ENCODE measurements at places on chromosomes 2 and 18.

DNA sequence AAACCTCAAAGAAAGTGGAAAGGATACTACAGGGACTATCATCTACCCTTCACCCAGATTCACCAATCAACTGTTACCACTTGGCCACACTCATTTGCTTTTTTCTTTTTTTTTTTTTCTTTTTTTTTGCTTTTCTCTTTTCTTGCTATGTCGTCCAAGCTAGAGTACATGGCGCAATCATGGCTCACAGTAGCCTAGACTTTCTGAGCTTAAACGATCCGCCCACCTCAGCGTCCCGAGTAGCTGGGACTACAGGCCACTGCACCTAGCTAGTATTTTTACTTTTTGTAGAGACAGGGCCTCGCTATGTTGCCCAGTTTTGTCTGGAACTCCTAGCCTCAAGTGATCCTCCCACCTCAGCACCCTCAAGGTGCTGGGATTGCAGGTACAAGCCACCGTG lies 24.0 kb downstream of the BIN1 start:
- no peak for DNase-seq

DNA sequence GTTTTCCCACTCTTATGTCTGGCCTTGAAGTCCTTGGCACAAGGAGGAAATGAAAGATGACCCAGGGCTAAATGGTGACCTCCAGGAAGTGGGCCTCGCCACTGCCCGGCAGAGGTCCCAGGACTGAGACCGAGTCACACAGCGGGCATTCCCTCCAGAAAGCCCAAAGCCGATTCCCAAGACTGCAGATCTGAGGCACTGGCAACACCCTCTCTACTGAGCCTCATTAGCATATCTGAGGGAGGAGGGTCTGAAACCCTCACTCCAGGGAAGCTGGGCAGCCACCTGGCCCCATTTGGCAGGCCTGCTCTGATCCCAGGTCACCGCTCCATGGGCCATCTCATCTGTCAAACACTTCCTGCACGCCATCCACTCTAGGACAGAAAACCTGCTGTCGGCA lies 29.1 kb downstream of the FAM178B start:
- DNase-seq, result no peak

DNA sequence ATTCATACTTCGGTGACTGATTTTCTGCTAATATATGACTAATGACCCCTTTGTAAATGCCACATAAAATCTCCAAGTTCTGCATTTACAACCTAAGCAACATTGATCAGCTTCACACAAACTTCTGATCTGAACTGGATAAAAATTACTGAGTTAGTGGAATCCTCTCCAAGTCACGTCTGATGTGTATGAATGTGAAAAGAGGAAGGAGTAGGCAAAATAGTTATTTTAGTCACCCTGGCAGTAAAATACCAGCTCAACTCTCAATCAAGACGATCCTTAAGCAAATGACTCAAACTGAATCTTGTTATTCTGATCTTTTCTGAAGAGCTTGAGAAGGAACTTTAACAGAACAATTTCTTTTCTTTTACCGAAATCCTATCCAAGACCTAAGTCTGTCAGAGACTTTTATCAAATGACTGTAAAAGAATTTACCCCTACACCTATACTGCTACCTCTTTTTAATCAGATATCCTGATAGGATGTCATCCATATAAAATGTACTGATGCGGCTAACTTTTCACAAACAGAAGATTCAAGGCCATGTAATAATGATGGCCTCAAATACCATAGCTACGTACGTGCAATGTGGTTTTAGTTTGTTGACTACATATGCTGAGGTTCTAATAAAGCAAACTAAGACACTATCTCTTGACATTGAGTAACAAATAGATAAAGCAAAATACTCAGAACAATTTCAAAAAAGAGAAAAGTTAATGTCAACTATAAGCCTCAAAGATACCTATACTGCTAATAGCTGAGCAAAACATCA lies 23.7 kb downstream of the CUL3 start:
- DNase-seq, result no peak

DNA sequence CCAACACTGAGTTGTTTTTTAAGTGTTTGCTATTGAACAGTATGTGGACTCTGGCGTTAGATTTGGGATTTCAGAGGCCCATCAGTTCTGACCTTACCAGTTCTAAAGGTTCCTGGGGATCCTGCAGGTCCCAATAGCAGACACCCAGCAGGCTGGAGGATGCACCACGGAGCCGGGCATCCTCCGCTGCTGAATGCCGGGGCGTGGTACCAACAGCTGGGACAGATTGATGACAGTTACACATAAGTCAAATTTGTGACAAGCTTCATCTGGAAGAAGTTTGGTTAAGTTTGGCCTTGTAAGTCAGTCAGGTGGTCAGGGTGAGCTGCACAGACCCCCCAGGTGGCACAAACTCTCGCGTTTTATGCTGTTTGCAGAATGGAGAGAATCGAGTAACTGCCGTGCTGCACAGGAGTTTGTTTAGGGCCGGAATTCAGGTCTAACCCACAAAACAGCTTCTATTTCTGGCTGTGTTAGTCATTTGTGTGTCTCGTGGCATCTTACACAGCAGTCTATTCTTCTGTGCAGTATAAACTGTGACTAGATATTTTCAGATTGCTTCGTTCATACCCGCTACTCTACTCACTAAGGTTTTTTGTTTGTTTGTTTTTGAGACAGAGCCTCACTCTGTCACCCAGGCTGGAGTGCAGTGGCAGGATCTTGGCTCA lies 19.2 kb downstream of the CTDP1 start:
- no peak for DNase-seq

- DNase-seq, result no peak
These were observed 184.4 kb downstream of the MYO3B start for GRCh38 chr2:170362313-170362870.

GRCh38 chr2:169107645-169108044 lies 38.3 kb downstream of the DHRS9 start:
- no peak for DNase-seq

Measured in hematopoietic multipotent progenitor cell treated with erythropoietin and hydrocortisone succinate and interleukin-3 and kit ligand, for 15 days (in vitro differentiated cells).